Mammary epithelial cell (primary cell): ENCODE measurements at places on chromosomes 3 and 15.
A peak's percentile ranks its signal among the peaks of the same experiment; 100 is the strongest.

DNA sequence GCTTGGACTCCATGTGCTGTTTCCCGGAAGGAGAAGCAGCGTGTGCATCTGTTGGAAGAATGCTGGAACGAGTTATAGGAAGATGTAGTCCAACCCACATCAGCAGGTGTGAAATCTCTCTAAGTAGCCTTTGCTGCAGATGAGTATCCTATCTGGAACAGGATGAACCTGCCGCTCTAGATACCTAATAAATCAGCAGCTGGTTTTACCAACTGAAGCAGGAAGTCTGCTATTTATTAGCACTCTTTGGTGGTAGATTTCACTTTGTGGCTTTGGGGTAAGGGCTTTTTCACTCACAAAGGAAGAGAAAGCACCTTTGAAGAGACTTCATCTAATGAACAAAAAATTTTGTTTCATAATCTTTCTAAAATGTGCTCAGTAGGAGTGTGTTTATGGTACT, 66.4 kb downstream of the DCUN1D1 start:
- no peak for DNase-seq

GRCh38 chr3:23921052-23921511, 4.2 kb downstream of the RPL15 start:
- DNase-seq: no peak

- no peak for DNase-seq
These were observed 7.7 kb upstream of the CX3CR1 start for GRCh38 chr3:39287216-39288164.

DNA sequence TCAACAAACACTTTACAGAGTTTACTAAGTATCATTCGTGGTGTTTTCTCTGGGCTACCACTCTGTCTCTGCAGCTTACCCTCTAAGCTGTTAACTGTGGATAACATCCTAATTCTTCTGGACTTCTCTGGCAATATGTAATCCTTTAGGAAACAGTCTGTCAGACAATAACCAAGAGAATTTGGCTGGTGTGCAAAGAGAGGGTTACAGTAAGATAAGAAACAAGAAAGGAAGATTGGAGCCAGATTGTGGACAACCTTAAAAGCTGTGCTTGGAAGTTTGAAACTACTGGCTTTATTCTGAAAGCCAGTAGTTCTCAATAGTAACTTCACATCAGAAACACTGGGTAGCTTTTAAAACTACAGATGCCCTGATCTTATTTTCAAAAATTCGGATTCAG, 778 bp downstream of the ARL6 start:
- peak; percentile 0 for DNase-seq

GRCh38 chr3:101829437-101829830, 19.9 kb upstream of the NFKBIZ start:
- DNase-seq: no peak

DNA sequence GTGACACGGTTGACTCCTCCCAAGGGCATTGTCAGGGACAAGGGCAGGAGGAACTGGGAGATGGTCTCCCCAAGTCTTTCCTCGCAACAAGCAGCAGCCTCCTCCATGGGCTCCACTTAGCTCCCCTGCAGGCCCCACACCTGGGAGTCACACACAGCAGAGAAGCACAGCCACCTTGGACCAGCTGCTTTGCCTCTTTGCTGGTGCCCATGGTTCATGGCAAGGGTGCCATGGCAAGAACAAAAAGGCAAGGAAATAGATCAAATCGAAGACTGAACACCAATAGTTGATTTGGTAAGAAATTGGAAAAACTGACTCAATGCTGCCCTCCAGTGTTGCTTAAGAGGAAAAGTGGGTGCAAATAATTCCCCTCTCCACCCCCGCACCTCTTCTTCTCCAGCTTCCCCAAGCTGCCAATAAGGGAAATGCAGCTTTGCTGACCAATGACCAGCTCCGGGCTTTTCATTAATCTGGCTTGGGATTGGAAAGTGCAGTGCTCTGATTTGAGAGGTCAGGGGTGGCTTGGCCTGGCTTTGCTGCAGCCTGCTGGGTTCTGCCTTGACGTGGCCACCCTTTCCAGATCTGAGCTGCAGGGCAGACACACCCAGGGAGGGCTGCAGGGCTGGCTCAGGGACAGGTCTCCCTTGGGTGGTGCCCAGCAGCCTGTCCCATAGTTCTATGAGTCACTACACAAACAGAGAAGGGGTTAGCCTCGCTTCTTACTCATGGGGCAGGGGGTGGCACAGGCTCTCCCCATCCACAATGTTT, 162.0 kb downstream of the KLF13 start:
- peak; percentile 78 for DNase-seq
